ENCODE measurements at places on chromosomes 5 and 9.

GRCh38 chr9:98248737-98249474 is 6.5 kb downstream of the TBC1D2 start:
- peaks cover 7% of the 10 kb centered on the region for H3K27me3 ChIP-seq
- no peaks in the 10 kb centered on the region for H3K36me3 ChIP-seq
- no peak overlapping the region for H3K27ac ChIP-seq
- no peak overlapping the region for H3K4me3 ChIP-seq
- DNase-seq = no peak
- H3K4me1 ChIP-seq = peaks cover 9% of the 10 kb centered on the region

DNA sequence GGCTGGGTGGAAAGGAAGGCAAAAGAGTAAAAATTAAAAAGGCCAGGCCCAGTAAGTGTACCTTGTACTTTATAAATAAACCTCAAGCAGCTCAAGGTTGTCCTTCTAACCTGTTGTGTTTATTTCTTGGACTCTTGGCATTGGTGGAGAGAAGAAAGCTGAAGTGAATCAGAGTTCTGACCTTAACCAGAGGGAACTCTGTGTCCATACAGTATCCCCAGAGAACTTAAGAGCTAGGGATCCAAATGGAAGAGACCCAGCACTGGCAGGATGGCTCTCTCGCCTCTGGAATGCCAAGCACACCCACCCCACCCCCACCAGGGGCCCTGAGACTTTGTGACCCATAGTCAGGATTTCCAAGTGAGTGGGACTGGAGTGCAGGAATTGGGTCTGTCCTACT is 14.2 kb downstream of the NUDT2 start:
- DNase-seq = no peak
- peaks cover 3% of the 10 kb centered on the region for H3K4me1 ChIP-seq
- no peak overlapping the region for H3K4me3 ChIP-seq
- H3K27ac ChIP-seq = no peak overlapping the region
- no peaks in the 10 kb centered on the region for H3K27me3 ChIP-seq

- no peak overlapping the region for H3K27ac ChIP-seq
- H3K4me3 ChIP-seq = no peak overlapping the region
- peaks cover 13% of the 10 kb centered on the region for H3K4me1 ChIP-seq
- no peaks in the 10 kb centered on the region for H3K27me3 ChIP-seq
- H3K36me3 ChIP-seq = no peaks in the 10 kb centered on the region
Observed at GRCh38 chr5:41219658-41220269, 6.4 kb upstream of the C6 start.

GRCh38 chr5:53730943-53731342 is 170.5 kb downstream of the NDUFS4 start:
- H3K4me1 ChIP-seq = no peaks in the 10 kb centered on the region
- H3K36me3 ChIP-seq = no peaks in the 10 kb centered on the region
- H3K4me3 ChIP-seq = no peak overlapping the region
- no peak overlapping the region for H3K27ac ChIP-seq
- no peaks in the 10 kb centered on the region for H3K27me3 ChIP-seq

- H3K4me3 ChIP-seq = no peak overlapping the region
- peaks cover 40% of the 10 kb centered on the region for H3K36me3 ChIP-seq
- H3K27ac ChIP-seq = no peak overlapping the region
- DNase-seq = no peak
- peaks cover 15% of the 10 kb centered on the region for H3K4me1 ChIP-seq
Observed at GRCh38 chr9:111533099-111533790, 8.3 kb downstream of the ZNF483 start.

- peak; percentile 9 for DNase-seq
- no peak overlapping the region for H3K27ac ChIP-seq
- no peak overlapping the region for H3K4me3 ChIP-seq
Observed at GRCh38 chr9:27440888-27441740, 83.0 kb upstream of the IFNK start.

DNA sequence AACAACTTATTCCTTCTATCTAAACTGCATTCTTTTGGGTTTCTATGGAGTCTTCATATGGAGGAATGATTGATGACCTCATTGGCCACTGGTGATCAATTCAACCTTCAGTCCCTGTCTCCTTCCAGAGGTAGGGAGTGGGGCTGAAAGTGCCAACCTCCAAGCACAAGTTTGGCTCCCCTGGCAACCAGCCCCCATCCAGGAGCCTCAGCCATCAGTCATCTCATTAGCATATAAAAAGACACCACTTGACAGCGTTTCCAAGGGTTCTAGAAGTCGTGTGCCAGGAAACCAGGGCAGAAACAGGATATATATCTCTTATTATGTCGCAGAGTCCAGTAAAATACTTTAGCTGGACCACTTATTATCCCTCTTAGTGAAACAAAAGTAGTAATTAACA is 9.8 kb downstream of the SLC31A2 start:
- no peak for DNase-seq
- H3K4me1 ChIP-seq = peaks cover 6% of the 10 kb centered on the region
- no peak overlapping the region for H3K27ac ChIP-seq
- H3K36me3 ChIP-seq = no peaks in the 10 kb centered on the region

GRCh38 chr5:88824892-88825583 is 57.9 kb downstream of the MEF2C start:
- H3K36me3 ChIP-seq = no peaks in the 10 kb centered on the region
- H3K4me1 ChIP-seq = no peaks in the 10 kb centered on the region
- H3K27ac ChIP-seq = no peak overlapping the region
- no peak for DNase-seq
- no peaks in the 10 kb centered on the region for H3K27me3 ChIP-seq

GRCh38 chr5:153700940-153701339 is 210.5 kb downstream of the GRIA1 start:
- no peak overlapping the region for H3K4me3 ChIP-seq
- no peaks in the 10 kb centered on the region for H3K36me3 ChIP-seq
- DNase-seq = no peak
- no peak overlapping the region for H3K27ac ChIP-seq
- H3K27me3 ChIP-seq = no peaks in the 10 kb centered on the region

- no peak overlapping the region for H3K27ac ChIP-seq
- no peak overlapping the region for H3K4me3 ChIP-seq
- DNase-seq = no peak
Observed at GRCh38 chr5:24777392-24777791, 132.6 kb upstream of the CDH10 start.

DNA sequence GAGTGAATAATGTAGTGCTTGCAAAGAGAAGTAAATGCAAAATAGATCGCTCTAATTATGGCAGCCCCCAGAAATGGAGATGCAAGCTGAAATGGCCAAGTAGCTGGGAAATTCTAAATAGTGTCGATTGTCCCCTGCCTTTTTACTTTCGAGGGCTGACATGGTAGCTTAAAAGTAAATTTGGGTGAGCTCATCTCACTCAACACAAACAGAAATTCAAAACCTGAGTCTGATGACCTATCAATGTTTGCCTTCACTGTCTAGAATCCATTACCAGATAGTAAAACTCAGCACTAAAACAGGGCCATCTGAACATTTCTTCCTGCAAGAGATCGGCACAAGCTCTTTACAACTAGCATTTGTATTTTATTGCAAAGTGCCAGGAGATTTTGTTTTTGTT is 7.0 kb upstream of the LHX2 start:
- DNase-seq = no peak
- no peak overlapping the region for H3K27ac ChIP-seq
- H3K27me3 ChIP-seq = peaks cover 94% of the 10 kb centered on the region
- H3K36me3 ChIP-seq = no peaks in the 10 kb centered on the region
- H3K4me3 ChIP-seq = peak overlapping the region; percentile 83

DNA sequence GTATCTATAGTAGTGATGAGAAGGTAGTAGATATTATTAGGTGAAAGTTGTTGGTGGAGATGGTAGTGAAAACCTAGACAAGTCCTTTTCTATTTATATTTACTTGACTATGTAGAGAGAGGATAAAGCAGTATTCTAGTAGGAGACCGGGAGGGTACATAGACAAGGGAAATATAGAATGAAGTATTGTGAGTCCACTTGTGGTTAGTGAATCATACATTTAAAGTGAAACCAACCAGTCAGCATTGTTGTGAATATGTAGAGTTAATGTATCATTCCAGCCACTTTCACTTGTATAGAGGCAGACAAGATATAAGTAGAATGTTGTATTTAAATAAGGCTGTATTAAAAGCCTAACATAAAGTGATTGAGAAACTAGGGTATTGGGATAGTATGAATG is 1711.3 kb upstream of the ACO1 start:
- no peak for DNase-seq
- H3K4me1 ChIP-seq = peaks cover 5% of the 10 kb centered on the region
- H3K27me3 ChIP-seq = no peaks in the 10 kb centered on the region
- H3K27ac ChIP-seq = no peak overlapping the region
- no peaks in the 10 kb centered on the region for H3K36me3 ChIP-seq

- no peaks in the 10 kb centered on the region for H3K27me3 ChIP-seq
- no peaks in the 10 kb centered on the region for H3K36me3 ChIP-seq
- no peak overlapping the region for H3K4me3 ChIP-seq
Observed at GRCh38 chr9:98178874-98179850, 13.3 kb downstream of the CORO2A start.

- H3K36me3 ChIP-seq = peaks cover 20% of the 10 kb centered on the region
- H3K4me1 ChIP-seq = no peaks in the 10 kb centered on the region
- H3K27me3 ChIP-seq = no peaks in the 10 kb centered on the region
- H3K27ac ChIP-seq = peak overlapping the region; percentile 3
- peak; percentile 60 for DNase-seq
Observed at GRCh38 chr9:19085295-19085694, 17.4 kb downstream of the HAUS6 start.
